Pulmonary artery endothelial cell (primary cell): ENCODE measurements at places on chromosomes 3 and 15. TPM values are rescaled to one million over a fixed set of nuclear protein-coding genes. Genes with fewer than 3 reads are reported as not detected.

Gene THRB
- 0.14 and 0.33 TPM in 2 replicates for total RNA-seq

Gene POU1F1
- total RNA-seq: not detected in 2 replicates

Gene NECTIN3
- 36.9 and 64.5 TPM in 2 replicates for total RNA-seq

Gene HDC
- total RNA-seq: not detected in 2 replicates

Gene THAP10
- total RNA-seq: 1.2 and 3.3 TPM in 2 replicates

Gene LEKR1
- total RNA-seq: 0.13 and 0.32 TPM in 2 replicates

DNA sequence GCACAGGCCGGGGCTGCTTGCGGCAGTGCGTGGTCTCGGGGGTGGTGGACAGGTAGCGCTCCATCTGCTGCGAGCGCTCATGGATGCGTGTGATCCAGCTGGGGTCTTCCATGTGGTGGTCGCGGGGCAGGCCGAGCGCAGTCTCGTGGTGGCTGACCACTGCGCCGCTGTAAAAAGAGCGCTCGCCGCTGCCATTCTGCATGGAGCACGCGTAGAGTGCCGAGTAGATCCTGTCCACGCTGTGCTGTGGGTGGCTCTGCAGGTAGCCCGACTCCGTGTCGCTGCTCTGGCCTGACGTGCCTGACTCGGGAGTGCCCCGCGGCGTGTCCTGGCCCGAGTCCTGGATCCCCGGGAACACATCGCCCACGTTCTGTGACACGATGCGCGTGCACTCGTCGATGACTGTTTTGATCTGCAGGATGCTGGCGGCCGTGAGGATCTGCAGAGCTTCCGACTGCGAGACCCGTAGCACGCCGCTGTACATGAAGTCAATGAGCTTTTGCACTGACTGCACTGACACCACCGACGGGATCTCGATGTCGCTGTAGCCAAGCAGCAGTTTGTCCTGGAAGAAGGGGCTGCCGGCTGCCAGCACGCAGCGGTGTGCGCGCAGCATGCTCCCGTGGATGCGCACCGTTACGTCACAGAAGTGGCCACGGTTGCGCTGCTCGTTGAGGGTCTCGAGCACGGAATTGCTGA, 57.4 kb downstream of the TIGIT start:
- no peak for DNase-seq

DNA sequence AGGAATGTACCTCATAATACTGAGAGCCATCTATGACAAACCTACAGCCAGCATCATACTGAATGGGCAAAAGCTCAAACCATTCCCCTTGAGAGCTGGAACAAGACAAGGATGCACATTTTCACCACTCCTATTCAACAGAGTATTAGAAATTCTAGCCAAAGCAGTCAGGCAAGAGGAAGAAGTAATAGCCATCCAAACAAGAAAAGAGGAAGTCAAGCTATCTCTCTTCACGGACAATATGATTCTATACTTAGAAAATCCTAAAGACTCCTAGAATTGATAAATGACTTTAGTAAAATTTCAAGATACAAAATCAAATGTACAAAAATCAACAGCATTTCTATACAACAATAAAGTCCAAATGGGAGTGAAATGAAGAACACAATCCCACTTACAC, 30.2 kb downstream of the OCA2 start:
- DNase-seq: no peak

DNA sequence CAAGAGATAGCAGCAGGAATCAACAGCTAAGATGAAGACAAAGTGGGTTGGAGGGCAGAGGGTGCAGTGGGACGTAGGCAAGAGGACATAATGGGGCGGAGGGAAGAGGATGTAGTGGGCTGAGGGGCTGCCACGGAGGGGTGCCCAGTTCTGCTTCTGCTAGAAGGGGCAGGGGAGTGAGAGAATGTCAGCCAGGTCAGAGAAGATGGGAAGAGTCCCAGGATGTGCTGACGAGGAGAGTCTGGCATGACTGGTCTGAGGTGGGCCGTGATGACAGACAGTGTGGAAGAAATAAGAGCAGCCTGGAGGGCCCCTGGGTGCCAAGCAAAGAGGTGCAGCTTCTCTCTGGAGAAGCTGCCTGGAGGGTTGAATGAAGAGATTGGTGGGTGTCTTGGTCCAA, 4.0 kb downstream of the SPSB4 start:
- no peak for DNase-seq

DNA sequence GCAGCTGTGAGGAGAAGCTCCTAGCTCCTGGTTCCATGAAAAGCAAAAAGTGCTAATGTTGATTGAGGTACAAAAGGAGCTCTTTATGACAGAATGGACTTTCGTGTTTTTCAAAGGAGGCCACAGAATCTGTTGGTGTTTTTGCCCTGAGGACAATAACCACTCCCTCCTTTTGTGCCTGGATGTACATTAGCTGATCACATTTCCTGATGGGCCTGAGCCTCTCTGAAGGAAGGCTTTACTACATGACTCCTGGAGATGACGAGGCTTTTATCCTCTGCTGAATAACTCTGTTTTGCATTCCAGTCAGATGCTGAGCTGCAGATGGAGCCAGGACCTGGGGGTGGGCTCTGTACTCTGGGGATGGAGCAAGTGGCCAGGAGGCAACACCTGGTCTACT, 301.9 kb downstream of the CACNA2D3 start:
- DNase-seq: no peak

DNA sequence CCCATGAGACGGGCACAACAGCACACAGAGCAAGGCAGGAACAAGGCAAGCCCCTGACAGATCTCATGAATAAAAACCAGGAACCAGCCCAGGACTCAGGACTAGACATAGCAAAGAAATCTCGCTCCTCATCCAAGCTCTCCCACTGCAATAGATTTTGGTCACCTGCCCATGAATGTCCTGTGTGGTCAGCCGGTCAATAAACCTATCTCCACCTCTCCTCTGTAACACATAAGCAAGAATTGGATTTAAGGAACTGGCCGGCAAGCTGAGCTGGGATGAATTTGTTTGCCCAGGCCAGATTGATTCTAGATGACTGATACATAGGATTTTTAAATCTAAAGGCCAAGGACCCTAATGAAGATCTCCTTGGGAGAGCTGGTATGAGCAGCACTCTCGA, 46.3 kb upstream of the SMAD3 start:
- DNase-seq: no peak

DNA sequence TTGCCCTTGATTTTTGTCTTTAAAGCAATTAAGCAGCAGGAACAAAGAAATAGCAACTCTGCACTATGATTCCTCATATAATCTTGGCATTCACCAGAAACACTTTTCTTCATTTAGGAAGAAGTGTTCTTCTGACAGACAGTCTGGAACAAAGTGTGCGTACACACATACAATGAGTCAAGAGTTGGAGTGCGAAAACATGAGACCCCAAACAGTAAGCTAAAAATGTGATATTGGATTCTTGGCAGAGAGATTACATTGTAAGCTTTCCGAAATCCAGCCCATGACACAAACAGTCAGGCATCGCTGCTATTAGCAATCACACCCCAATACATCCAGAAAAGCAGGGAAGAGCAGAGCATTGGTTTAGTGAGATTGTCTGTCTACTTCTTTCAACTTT, 306.7 kb upstream of the TBC1D5 start:
- DNase-seq: no peak

- DNase-seq: no peak
These were observed 179.9 kb downstream of the RYR3 start for GRCh38 chr15:33490703-33491102.

GRCh38 chr15:35491173-35491572, 54.8 kb downstream of the DPH6 start:
- DNase-seq: no peak

- DNase-seq: no peak
These were observed 521.9 kb upstream of the PROK2 start for GRCh38 chr3:72306800-72307341.
